Camera-type eye (tissue), 1 donor: ENCODE measurements at places on chromosomes 13 and 19. TPM values are rescaled to one million over a fixed set of nuclear protein-coding genes. Genes with fewer than 3 reads are reported as not detected.

GJB6 gene
- total RNA-seq = 3.4 TPM

TYROBP gene
- total RNA-seq = 10.4 TPM

GYS1 gene
- total RNA-seq = 47.8 TPM

ODAD3 gene
- total RNA-seq = 0.27 TPM

RHPN2 gene
- total RNA-seq = 52.2 TPM
